Stimulated activated CD4-positive, alpha-beta T cell treated with anti-CD3 and anti-CD28 coated beads, Interleukin-15, amount 100 ng/mL, for 1 hour (primary cell): ENCODE measurements at places on chromosomes 13 and 19.

DNA sequence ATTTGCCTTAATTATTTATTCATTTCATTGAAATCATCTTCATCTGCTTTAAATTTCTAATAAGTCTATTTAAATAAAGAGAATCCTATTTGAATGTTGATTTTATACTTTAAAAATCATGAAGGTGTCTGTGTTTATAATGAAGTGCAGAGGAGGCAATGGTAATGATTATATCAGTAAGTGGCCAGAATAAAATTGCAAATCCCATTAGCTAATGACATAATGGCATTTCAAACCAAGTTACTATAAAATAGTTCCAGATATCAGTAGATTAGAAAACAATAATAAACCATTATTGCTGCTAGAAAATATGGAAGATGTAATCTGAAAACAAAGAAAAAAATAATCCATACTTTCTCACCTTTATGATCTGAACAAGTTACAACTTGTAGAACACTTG lies 647.8 kb upstream of the KLHL1 start:
- no peak for DNase-seq

- no peak for DNase-seq
Observed at GRCh38 chr19:8663920-8664670, 33.7 kb downstream of the NFILZ start.

GRCh38 chr13:31970231-31970930 lies 61.2 kb upstream of the FRY start:
- no peak for DNase-seq

DNA sequence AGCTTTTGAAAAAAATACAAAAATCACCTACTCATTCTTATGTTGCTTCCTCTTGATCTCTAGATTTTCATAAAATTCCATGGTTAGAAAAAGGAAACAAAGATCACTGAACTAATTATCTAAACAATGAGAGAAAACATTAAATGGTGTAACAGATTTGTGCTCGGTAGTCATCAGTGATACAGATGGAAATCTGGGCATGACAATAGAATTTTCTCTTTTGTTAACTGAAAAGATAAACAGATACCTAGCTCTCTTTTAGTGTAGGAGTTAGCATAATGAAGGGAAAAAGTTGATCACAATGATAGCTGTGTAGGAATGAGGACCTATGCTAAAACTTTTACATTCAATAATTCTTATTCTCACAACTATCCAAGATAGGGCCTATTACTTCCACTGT lies 103.7 kb downstream of the TBC1D4 start:
- DNase-seq: no peak

DNA sequence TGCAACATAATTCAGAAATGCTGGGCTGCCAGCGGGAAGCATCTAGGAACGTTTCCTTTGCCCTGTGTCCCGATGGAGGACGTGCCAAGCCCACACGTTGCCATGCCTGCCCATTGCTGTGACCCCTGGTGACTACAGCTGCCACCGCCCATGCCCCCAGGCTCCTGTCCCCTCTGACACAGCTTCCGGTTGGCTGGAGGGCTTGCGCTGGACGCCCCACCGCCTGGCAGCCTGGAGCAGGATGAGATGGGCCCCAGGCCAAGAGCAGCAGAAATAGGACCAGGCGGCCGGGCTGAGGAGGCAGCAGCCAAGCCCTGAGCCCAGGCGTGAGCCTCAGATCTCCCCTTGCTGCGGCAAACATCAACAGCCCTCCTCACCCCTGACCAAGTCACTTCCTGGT lies 125.9 kb downstream of the COL4A2 start:
- DNase-seq: no peak

DNA sequence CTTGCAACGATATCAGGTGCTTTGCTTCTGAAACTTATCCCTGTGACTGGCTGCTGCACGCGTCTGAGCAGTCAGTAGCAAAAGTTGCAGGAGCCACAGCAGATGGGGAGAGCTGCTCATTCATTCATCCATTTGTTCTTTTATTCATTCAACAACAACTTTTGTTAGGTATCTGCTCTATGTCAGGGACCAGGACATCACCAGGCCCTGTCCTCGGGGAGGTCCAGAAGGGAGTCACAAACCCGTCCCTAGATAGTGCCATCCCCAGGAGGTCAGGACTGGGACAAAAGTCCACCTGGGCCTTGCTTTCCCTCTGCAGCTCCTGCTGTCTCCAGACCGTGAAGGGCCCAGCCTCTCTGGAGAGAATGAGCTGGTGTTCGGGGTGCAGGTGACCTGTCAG lies 2.6 kb downstream of the ARHGAP33 start:
- no peak for DNase-seq

DNA sequence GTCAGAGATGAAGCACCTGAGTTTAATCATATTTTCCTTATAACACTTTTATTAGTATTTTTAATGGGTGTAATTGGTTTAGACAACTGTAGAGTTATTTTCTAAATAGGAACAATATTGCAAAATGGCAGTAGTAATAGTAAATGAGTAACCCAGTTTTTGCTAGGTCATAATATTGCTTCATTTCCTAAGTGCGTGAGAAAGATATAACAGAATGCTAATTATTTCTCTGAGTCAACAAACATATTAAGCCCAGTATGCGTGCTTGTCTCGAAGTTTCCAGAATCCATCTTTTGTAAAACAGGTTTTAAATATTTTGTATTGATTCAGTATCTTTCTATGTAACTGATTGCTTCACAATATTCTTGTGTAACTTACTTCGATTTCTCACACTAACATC lies 315.3 kb downstream of the MYO16 start:
- DNase-seq: no peak
